ENCODE measurements at places on chromosomes 7 and 10.

DNA sequence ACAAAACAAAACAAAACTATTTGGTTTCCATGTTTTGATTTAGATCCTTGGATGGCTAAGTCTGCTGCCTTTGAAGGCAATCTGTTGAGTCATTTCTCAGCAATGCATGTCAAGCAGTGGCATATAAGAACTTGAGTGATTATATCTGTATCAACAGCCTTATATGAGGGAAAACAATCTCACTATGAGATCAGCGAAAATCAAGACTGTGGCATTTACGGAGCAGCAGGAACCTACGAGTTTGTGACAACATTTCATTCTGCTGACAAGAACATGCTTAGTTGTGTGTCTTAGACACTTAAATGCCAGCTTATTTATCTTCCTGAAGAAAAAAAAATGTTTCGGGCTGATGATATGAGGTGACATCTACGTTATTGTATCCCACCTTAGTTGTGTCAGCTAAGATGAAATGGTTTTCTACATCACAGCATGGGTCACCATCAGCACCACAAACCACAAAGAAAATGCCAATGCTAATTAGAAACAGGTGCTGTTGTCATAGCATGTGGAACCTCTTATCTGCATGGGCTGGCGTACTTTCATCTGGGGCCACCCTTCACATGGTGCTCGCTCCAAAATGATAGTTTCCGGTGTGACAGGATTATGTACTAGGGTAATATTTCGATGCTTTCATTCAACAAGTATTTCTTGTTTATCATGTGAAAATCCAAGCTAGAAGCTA lies 1085.5 kb downstream of the SORCS1 start:
- DNase-seq: peak; percentile 63

DNA sequence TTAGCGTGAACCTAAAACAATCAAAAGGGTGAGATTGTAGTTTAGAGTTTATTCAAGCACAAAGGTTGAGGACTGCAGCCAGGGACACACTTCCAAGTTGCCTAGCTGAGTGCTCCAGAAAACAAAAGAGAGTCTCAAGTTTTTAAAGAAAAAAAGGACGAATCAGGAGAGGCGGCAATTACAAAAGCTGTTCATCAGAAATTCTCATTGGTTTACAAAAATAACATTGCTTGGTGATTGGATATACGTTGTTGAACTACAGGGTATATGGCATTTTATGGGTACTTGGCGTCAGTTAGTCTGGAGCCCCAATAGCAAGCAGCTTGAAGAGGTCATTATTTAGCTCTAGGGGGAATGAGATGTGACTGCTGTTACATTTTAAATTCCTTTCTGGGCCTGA lies 11.5 kb downstream of the ZNF438 start:
- DNase-seq: no peak

- DNase-seq: no peak
Observed at GRCh38 chr7:32150589-32150988, 80.4 kb upstream of the PDE1C start.

DNA sequence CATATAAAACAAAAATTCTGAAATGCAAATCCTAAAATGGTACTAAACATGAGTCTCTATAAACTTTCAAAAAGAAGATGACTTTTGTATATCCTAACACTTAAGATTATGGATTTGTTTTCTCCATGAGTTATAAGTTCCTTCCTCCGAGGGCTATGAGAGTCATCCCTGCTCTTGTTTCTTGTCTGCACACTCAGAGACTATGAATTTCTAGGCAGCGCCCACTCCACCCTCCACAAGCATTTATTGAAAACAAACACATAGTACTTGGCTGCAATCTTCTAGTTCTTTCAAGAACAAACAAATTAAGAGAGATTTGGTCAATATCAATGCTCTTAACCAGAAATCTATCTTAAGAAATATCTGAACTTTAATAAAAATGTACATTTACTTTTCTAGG lies 211.7 kb downstream of the DKK1 start:
- peak; percentile 55 for DNase-seq

GRCh38 chr7:82594665-82595064 lies 151.1 kb upstream of the CACNA2D1 start:
- DNase-seq: no peak

- peak; percentile 100 for DNase-seq
Observed at GRCh38 chr10:14074062-14074884, 256.5 kb downstream of the FRMD4A start.

- DNase-seq: no peak
Observed at GRCh38 chr10:17394854-17395253, 59.5 kb downstream of the ST8SIA6 start.

DNA sequence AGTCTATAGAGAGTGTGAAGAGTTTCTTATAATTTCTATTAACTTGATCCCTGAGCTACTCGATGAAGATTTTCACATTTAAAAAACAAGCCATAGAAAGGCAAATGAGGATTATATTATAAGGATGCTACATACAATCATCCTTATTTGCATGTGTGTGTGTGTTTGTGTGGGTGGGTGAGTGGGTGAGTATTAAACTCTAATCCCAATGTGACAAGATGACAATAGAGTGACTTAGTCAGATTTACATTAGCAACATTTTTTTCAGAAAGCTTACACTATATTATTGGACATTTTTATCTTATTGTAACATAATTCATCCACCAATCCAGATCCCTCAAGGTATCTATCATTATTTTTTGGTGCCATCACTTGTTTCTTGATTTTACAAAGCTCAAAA lies 331.7 kb downstream of the SORCS1 start:
- no peak for DNase-seq

DNA sequence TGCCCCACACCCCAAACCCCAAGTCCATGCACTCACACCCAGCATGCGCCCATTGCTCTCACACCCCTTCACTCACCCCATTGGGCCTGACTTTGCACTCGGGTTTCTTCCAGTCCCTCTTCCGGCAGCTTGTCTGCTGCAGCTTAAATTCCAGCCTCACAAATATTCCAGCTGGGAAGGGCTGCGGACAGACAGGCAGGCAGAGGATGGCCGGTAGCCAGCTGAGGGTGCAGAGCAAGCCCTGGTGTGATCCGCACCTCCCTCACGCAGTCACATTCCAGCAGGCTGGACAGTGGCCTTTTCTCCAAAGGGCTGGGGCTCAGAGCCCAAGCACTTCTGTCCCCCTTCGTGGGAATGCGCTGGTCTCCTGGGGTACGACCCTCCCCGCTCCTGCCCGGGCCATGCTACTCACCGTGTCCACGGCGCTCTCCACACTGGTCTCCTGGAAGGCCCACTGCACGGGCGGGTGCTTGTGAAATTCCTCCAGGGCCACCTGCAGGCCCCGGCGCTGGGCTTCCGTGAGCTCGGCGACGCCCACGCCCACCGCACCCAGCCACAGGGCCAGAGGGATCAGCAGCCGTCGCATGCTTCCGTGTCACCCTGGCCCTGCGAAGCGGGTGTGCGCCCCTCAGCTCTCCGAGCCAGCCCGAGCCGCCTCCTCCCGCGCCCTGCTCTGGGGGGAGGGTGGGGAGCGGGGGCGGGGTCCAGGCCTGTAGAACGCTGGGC lies 1.2 kb downstream of the RARRES2 start:
- DNase-seq: peak; percentile 33

GRCh38 chr10:95988702-95989101 lies 54.7 kb upstream of the CCNJ start:
- DNase-seq: no peak
